Stimulated activated CD4-positive, alpha-beta T cell treated with anti-CD3 and anti-CD28 coated beads, TNF-alpha, amount 100 ng/mL, for 24 hours (primary cell): ENCODE measurements at places on chromosomes 2 and 18.
A peak's percentile ranks its signal among the peaks of the same experiment; 100 is the strongest.

DNA sequence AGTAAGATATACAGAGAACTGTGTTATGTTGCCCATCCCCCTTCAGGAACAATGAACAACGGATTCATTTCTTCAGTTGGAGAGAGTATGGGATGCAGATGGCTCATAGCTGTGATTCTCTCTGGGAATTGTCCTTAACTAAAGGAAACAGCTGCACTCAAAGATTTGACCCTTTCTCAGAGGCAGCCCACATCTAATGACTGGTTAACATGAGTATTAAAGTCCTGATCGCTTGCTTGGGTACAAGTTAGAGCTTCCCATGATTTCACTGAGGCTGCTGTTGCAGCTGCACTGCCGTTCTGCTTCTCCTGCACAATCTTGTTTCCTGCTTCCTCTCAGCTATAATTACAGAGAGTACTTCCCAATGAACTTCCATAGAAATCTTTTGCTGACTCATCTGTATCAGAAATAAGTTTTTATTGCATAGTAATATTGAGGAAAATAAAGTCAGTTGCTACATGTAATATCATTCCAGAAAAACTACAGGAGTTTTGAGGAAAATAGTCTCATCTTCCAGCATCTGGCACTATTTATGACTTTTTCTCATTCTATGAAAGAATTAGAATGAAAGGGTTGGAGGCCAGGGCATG lies 12.8 kb upstream of the SCN9A start:
- no peak for DNase-seq

GRCh38 chr2:28313220-28313784 lies 79.4 kb upstream of the FOSL2 start:
- no peak for DNase-seq

- no peak for DNase-seq
Observed at GRCh38 chr2:43292297-43292696, 65.9 kb upstream of the ZFP36L2 start.

GRCh38 chr2:197324801-197325200 lies 14.2 kb upstream of the ANKRD44 start:
- DNase-seq = no peak

DNA sequence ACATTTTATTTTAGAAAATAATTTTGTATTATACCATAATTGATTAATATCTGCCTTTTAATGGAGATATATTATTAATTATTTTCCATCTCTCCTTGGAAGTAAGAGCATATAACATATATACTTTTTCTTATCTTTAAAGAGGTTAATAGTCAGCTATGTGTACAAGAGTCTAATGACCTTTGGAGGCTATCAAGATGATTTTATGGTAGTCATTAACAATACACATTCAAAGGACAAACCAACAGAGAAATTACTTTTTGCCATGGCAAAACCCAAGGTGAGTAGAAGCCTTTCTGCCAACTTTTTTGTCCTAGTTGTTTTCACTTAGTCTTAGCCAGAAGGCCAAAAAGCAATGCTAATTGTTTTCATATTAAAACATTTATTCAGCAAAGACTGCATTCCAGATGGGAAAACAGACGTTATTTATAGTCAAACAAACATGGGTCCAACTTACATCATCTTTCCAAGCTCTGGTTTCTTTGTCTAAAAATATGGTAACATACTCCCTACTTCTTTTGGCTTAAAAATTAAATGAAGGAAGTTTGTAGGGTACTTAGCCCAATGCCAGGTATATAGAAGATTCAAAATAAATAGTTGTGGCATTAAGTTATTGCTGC lies 9.6 kb upstream of the DYNC2LI1 start:
- DNase-seq = no peak

GRCh38 chr2:240626531-240627300 lies 1.4 kb downstream of the GPR35 start:
- peak; percentile 36 for DNase-seq
